ENCODE measurements at places on chromosomes 6 and 20.

DNA sequence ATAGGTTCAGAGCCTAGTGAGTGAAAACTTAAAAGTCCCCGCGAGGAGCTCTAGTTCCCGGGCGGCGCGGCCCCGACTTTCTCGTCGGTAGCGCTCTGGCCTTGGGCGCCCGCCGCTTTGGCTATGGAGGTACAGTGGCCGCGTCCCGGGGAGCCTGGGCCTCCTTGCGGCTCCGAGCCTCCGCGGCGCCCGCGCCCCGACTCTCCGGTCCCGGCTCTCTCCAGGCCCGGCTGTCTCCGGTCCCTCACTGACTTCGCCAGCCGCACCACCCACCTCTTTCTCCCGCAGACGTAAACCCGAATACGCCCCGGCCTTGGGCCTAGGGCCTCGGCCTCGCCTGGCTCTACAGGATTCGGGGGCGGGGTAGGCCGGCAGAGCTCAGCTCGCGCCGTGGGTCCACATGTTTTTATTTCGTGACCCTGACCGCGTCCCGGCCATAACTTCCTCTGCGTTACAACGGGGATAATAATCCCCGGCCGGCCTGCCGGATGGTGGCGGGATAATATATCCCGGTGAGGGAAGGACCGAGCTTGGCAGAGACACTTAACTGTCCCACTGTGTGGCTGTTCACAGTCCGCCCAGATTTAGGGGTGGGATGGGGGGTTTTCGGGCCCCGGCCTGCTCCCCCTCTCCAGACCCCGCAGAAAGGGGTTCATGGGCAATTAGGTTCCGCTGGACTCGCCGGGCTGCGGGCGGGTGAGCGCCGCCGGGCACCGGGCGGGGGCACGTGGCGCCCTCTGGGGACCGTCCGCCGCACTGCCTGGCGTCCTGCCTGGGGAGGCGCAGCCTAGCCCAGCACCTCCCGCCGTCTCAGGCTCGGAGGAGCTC, 10.0 kb upstream of the TBX18 start:
- DNase-seq, result peak; percentile 29

DNA sequence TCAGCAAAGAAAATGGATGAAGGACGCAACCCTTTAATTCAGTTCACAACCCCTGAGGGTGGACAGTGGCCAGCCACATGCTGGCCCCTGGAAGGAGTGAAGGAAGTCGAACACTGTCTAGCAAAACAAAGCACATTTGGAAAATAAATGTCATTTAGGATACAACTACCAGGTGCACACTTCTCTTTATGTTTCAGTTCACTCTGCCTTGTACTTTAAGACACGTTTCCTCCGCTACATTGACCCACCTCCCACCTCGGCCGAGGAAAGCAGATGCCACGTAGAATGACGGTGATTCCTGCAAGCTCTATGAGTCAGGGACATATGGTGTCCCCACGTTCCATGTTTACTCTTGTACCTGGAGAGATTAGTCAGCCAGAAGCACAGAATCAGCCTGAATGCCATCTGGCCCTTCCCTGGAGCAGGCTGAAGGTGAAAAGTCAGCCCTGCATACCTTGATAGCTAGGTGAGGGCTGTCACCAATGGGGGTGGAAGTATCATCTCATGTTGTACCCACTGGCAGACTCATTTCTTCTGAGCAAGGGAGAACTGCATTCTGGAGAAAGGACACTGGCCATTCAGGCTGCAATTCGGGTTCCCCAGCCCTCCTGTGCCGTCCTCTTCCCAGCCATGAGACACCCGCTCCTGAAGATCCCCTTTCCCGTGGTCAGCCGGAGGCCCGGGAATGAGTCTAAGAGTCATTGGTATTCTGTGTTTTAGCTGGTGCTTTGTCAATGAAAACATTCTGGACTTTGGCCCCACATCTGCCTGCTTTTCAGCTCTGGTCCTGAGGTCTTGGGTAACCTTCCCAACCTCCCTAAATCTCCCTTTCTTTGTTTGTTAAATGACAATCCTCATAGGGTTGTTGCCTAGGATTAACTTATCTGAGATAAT, 60.6 kb downstream of the FOXA2 start:
- no peak for DNase-seq

- DNase-seq, result no peak
Observed at GRCh38 chr6:165077876-165078275, 231.5 kb downstream of the C6orf118 start.

GRCh38 chr6:78436335-78436734, 431.0 kb upstream of the IRAK1BP1 start:
- DNase-seq, result peak; percentile 18

- DNase-seq, result no peak
Observed at GRCh38 chr20:10005885-10006284, 28.9 kb upstream of the ANKEF1 start.

DNA sequence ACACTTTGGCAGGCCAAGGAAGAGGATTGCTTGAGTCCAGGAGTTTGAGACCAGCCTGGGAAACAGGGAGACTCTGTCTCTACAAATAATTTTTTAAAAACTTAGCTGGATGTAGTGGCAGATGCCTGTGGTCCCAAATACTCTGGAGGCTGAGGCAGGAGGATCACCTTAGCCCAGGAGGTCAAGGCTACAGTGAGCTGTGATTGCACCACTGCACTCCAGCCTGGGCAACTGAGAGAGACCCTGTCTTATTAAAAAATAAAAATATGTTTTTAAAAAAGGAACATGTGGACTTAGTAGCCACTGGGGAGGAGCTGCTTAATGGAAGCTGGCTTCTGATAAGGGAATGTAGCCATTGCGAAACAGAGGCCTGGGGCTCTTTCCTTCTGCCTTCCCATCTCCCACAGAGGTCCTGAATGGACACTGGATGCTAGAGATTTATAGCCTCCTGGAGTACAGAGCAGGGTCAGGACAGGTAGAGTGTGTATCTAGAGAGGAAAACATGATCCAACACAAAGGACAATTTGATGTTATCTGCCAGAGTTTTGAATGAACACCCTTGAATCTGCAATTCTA, 21.7 kb upstream of the GMNN start:
- DNase-seq, result no peak

DNA sequence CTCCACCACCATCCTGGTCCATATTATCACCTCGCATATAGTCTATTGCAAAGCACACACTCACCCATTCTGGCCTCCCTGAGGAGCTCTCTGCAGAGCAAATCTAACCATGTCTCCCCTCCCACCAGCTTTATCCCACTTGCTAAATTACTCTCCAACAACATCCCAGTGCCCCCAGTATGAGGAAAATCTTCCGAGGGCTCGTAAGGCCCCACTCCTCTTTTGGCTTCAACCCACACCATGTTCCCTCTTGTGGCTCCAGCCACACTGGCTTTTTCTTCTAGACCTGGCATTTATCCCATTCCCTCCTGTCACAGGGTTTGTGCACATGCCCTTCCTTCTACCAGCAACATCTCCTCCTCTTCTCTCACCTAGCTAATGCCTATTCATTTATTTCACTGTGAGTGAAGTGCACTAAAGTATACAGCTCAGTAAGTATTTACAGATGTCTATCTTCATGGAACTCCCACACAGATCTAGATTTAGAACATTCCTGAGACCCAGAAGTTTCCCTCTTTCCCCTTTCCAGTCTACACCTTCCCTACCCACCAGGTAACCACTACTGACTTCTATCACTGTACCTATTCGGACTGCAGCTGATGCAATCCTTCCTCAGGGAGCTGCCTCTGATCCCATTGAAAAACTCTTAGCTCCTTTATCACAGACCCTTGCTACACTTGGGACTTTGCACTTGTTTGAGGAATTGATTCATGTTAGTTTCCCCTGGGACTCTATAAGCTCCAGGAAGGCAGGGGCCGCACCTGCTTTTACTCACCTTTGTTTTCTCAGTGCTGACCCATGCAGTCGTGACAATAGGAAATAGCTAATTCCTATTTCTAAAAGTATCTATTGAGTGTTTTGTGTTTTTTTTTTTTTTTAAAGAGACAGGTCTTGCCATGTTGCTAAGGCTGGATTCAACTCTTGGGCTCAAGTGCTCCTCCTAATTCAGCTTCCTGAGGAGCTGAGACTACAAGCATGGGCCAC, 15.5 kb downstream of the MRPL14 start:
- DNase-seq, result no peak

- DNase-seq, result no peak
Observed at GRCh38 chr20:1306316-1307135, 22.4 kb downstream of the SDCBP2 start.

DNA sequence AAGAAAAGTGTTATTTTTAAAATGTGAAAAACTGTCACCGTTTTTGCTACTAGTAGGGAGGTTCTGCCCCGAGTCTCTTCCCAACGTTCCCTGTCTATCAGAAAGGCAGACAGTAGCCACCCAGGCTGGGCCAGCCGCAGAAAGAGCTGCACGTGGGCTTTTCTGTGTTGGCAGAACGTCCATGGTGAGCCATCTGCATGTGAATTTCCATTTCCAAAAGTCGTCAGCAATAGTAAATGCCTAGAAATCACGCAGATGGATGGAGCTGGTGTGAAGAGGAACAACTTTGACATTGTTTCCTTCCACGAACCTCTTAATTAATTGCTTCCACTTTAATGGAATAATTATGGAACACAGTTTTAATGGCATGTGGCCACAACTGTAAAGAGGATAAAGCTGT, 97.5 kb downstream of the FAM120B start:
- no peak for DNase-seq

DNA sequence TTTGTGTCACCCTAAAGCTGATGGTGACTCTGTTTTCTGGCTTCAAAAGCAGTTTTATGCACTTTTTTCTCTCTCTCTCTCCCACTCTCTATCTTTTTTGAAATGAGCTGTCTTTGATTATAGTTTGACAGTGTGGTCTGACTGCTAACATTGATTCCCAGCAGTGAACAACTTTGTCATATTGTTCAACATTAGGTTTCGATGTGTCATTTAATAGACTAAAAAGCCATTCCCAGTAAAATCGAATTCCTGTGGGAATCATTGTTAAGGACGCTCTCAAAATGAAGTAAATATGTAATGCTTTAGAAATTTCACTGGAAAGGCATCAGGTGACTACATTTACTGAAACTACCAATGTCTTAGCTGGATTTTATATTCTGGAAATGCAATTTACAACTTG, 69.9 kb upstream of the FLRT3 start:
- no peak for DNase-seq

DNA sequence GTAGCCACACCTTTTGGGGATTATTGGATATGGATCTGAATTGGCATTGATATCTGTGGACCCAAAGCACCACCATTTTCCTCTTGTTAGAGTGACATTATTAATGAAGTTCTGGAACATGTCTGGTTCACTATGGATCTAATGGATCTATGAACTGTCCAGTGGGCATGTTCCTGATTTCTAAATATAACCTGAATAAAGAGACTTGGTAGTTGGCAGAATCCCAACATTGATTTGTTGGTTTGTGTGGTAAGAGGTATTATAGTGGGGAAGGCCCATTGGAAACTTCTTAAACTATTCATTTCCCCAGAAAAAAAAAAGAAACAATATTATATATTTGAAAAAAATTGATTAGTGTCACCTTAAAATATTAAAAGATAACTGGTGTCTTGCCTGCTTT, 312.6 kb downstream of the HTR1B start:
- no peak for DNase-seq

GRCh38 chr6:108606250-108606690, 45.6 kb downstream of the FOXO3 start:
- DNase-seq, result no peak

- DNase-seq, result no peak
Observed at GRCh38 chr6:111846066-111846465, 27.2 kb downstream of the FYN start.

- no peak for DNase-seq
Observed at GRCh38 chr6:113293423-113293740, 563.8 kb upstream of the MARCKS start.

- DNase-seq, result peak; percentile 97
Observed at GRCh38 chr6:85404564-85405174, 45.2 kb upstream of the NT5E start.

DNA sequence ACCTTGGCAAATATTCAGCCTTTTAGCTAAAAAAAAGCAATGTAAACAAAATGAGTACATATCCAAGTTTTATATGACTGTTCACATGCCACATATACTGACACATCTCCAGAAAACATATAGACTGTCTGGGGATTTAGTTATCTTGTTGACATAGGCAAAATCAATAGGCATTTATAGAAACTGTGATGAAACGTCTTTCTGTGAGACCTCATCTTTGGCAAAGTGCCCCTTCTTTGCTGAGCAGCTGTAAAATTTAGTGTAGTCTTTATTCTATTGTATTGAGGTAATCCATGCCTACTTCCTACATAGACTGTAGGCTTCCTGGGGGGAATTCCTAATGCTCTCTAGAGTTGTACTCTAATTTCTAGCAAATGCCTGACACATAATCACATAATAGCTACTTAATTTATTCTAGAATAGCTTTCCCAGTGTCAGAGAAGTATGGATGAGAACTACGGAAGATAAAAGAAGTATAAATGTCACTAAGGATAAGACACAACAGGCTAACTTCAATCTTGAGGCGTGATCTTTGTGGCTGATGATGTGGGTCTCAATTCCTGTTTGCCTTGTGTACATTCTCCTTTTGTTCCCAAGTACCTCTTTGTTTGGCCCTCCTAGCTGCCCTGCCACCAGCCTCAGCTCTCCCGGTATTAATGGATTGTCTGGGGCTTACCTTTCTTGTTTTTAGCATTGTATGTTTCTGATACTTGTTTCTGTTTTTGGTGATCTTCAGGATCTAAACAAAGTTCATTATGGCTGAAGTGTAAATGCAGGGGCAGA, 30.6 kb downstream of the PTCHD4 start:
- no peak for DNase-seq

DNA sequence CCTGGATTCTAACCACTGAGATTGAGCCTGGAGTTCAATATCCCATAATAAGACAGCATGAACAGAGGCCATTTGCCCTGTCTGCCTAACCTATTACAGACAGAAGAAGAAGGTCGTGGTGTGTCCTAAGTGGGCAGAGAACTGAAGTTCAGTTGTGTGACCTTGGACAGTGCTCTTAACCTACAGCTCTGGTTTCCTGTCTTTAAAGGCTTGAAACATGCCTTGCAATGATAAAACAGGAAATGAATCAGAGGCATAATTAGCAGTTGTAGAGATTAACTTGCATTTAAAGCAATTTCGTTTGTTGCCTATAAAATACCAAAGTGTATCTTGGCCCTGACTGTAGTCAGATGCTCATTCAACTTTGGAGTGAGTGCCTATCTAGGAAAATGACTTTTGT, 507.2 kb upstream of the CHD6 start:
- no peak for DNase-seq

DNA sequence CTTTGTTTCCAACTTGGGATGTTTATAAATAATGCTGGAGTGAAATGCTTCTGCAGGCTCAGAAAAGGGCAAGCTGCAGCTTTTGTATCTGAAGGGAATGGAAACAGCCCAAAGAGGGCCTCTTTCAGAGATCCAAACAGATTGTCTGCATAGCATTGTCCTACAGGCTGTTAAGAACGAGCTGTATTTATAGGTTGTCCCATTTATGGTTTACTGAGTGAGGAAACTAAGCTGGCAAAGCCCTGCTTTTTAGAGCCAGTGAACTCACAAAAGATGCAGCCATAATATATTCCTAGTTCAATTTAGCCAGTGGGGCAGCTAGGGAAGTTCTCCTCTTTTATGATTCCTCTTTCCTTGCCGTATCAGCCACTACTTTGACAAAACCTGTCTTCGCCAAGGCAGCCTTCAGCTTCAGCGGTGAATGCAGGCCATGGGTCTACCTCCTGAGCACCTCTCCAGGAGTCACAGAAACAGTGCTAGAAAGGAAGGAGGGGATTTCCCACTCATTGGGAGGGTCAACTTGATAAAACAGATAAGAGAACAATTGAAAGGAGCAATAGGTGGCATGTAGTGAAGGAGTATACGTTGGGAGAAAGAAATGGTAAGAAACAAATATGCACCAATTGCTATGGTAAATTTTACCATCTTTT, 15.0 kb downstream of the KIAA0319 start:
- no peak for DNase-seq

Data from foreskin keratinocyte (primary cell).